ENCODE measurements at places on chromosomes 7 and 10. TPM values are rescaled to one million over a fixed set of nuclear protein-coding genes. Genes with fewer than 3 reads are reported as not detected.

- DNase-seq = no peak
Observed at GRCh38 chr7:12327922-12328321, 75.7 kb downstream of the VWDE start.

Gene GSAP
- total RNA-seq = 8.7 TPM

Gene FRMD4A
- total RNA-seq = not detected

GRCh38 chr7:101598422-101598985, 30.6 kb downstream of the MYL10 start:
- no peak for DNase-seq

Gene R3HCC1L
- total RNA-seq = 18.0 TPM

DNA sequence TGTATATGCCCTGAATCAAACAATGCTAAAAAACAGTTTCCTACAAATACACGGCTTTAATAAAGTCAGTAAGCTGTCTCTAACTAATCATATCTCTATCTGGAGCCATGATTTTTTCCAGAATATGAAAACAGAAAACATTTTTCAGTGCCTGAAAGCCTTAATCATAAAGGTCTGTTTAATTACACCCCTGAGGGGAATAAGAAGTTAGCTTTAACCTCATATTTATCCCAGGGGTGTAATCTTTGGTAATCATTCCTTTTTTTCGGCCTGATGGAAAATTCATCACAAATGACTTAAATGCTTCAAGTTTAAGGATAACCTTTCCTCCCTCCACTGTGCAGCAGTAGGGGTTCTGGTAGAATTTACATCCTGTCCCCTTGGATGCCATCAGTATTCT, 124.2 kb downstream of the ATE1 start:
- DNase-seq = no peak

Gene PNLIPRP3
- total RNA-seq = not detected

DNA sequence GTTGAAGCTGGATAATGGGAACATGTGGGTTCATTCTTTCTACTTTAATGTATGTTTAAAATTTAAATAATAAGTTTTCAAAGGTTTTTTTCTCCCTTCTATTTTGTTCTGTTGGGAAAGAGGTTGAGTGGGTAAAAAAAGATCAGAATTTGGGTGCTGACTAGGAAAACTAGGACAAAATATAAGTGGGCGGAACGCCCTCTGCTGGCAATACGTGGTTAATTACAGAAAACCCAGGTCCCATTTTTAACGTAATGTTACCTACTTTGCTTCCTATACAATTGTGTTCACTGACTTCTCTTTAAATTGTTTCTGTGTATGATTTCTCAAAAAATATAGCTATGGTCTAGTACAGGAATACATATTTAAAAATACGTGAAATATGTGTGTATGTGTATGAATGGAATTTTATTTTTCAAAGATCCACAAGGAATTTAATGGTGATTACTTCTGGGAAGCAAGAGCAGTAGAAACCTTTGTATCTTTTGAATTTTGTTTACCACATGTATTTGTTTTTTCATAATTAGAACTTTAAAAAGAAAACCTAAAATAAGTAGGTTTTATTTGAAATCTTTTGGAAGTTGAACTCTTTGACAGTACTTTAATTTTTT, 8.7 kb downstream of the ECD start:
- DNase-seq = peak; percentile 64
